ENCODE measurements at places on chromosomes 6 and 20. TPM values are rescaled to one million over a fixed set of nuclear protein-coding genes. Genes with fewer than 3 reads are reported as not detected.

The SLC22A3 gene
- 1.0 TPM for total RNA-seq

The AIF1 gene
- 15.2 TPM for total RNA-seq

The PCSK2 gene
- 0.74 TPM for total RNA-seq

The RTN4IP1 gene
- total RNA-seq: 21.5 TPM

The DHX16 gene
- total RNA-seq: 22.1 TPM

The NINL gene
- 1.8 TPM for total RNA-seq

The GATA5 gene
- 0.69 TPM for total RNA-seq
